Activated naive CD8-positive, alpha-beta T cell treated with anti-CD3 and anti-CD28 coated beads, Interleukin-2, amount 10 ng/mL, durations not matched to agents 7 days and 5 days (primary cell): ENCODE measurements at places on chromosomes 11 and 22.

DNA sequence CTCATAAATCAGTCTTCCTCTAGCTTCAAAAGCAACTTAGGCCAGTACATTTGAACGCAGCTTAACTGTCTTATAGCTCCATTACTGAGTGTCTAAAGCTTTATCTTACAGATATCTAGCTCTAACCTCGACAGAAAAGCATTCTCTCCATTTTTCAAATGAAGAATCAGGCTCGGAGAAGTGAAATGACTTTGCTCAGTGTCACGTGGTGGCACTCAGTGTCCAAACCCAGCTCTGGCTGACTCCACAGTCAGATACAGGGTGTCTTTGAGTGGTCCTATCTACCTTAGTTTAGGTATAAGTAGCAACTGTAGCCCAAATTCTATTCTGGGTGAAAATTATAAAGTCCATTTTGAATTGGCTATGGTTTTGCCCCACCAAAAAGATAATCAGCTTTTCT, 38.7 kb upstream of the CHST1 start:
- no peaks in the 10 kb centered on the region for H3K36me3 ChIP-seq
- H3K27me3 ChIP-seq: peaks cover 47% of the 10 kb centered on the region
- H3K27ac ChIP-seq: no peak overlapping the region
- DNase-seq: no peak
- H3K4me1 ChIP-seq: peaks cover 8% of the 10 kb centered on the region

GRCh38 chr22:50215297-50216054, 14.7 kb downstream of the SELENOO start:
- no peak for DNase-seq
- H3K4me1 ChIP-seq: peaks cover 4% of the 10 kb centered on the region
- no peaks in the 10 kb centered on the region for H3K27me3 ChIP-seq
- no peak overlapping the region for H3K4me3 ChIP-seq
- no peak overlapping the region for H3K27ac ChIP-seq

DNA sequence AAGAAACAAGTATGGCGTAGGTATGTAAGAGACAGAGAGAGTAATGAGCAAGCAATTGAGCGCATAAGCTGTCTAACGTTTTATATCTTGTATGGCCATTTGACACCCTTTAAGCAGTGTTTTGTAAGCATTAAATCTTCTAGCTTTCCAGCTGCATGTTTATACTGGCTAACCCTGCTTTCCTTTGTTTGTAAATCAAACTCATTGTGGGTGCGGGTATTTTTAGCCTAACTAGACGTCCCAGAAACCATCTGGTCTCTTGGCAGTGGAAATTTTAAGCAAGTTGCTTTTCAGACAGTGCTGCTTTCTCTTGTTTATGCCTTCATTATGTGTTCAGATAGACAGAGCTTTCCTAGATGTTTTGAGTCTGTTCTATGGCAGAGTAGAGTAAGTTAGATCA, 73.5 kb downstream of the RNF169 start:
- H3K4me3 ChIP-seq: no peak overlapping the region
- H3K27me3 ChIP-seq: no peaks in the 10 kb centered on the region
- no peak for DNase-seq
- no peak overlapping the region for H3K27ac ChIP-seq
- peaks cover 11% of the 10 kb centered on the region for H3K4me1 ChIP-seq
- peaks cover 82% of the 10 kb centered on the region for H3K36me3 ChIP-seq

DNA sequence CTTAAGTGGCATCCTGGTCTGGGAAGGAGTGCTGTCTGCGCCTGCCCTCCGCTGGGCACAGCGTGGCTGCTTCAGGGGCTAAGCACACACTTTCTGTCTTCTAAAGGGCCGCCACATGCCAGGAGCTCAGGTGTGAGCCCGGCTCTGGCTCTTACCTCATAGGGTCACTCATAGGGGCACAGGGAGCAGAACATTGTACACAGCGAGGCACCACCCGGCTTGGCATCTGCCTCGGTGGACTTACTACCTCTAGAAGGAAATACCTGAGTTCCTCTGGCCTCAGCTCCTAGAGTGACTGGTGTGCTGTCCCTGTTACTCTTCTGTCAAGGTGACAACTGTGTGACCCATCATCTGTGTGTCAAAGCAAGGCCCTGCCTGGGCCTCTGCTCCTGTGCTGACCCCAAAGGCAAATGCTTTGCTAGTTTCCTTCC, 13.4 kb downstream of the NEAT1 start:
- H3K4me3 ChIP-seq: no peak overlapping the region
- H3K27me3 ChIP-seq: no peaks in the 10 kb centered on the region
- H3K36me3 ChIP-seq: peaks cover 45% of the 10 kb centered on the region
- DNase-seq: no peak
- no peak overlapping the region for H3K27ac ChIP-seq

GRCh38 chr11:14237444-14237961, 121.5 kb downstream of the RRAS2 start:
- no peak overlapping the region for H3K4me3 ChIP-seq
- no peak overlapping the region for H3K27ac ChIP-seq
- no peaks in the 10 kb centered on the region for H3K4me1 ChIP-seq
- peaks cover 8% of the 10 kb centered on the region for H3K27me3 ChIP-seq

GRCh38 chr11:65590240-65590738, 5.3 kb downstream of the KCNK7 start:
- H3K4me1 ChIP-seq: peaks cover 29% of the 10 kb centered on the region
- peak overlapping the region; percentile 21 for H3K27ac ChIP-seq
- H3K4me3 ChIP-seq: no peak overlapping the region
- no peaks in the 10 kb centered on the region for H3K27me3 ChIP-seq
- DNase-seq: no peak

GRCh38 chr11:4763096-4763495, 6.6 kb downstream of the OR51F1 start:
- no peak for DNase-seq
- H3K4me3 ChIP-seq: no peak overlapping the region
- H3K36me3 ChIP-seq: no peaks in the 10 kb centered on the region

DNA sequence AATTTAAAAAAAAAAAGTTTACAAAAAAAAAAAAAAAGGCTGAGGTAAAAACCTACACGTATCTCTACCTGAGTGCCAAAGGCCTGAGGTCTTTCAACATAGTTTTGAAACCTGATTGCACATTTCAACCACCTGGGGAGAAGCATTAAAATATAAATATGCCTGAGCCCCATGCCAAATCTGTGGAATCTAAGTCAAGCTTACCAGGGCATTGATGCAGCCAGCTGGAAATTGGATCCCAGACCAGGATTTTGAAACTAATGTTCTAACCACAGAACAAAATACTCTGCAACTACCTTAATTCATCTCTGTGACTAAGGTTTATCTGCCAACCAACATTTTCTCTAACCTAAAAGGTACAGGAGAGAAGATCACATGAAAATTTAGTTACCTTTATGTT, 38.8 kb upstream of the CHRNA10 start:
- no peaks in the 10 kb centered on the region for H3K27me3 ChIP-seq
- no peak overlapping the region for H3K4me3 ChIP-seq
- DNase-seq: no peak
- peaks cover 2% of the 10 kb centered on the region for H3K4me1 ChIP-seq

DNA sequence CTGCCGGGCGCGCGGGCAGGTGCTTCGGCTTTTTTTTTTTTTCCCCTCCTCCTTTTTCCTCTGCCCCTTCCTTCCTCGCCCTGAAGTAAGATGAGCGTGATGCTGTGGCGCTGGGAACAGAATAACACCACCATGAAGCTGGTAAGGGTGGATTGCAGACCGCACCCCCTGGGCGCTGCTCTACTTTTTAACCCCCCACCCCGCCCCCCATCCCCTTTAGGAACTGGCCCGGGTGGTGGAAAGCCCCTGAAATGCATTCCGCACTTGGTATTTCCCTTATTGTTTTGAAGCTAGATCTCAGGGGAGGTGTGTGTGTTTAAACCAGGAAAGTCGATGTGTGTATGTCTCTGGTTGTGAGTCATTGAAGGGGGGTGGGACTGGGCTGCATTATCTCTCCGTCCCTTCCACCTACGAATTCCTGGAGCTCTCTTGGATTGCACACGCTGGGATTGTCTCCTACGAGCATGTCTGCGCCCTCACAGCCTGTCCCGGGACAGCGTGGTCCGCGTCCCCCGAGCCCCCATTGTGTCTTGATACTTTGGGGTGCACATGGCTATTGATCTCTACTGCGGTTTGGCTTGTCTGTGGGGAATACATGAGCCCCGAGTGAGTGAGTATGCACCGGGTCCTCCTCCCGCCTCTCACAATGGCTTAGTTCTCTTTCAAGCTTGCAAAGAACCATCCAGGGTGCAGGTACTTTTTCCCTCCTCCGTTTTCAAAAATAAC, 64.9 kb downstream of the NAV2 start:
- no peak for DNase-seq
- H3K27ac ChIP-seq: no peak overlapping the region
- no peaks in the 10 kb centered on the region for H3K36me3 ChIP-seq
- H3K4me3 ChIP-seq: peak overlapping the region; percentile 42
- peaks cover 3% of the 10 kb centered on the region for H3K4me1 ChIP-seq
- peaks cover 60% of the 10 kb centered on the region for H3K27me3 ChIP-seq

DNA sequence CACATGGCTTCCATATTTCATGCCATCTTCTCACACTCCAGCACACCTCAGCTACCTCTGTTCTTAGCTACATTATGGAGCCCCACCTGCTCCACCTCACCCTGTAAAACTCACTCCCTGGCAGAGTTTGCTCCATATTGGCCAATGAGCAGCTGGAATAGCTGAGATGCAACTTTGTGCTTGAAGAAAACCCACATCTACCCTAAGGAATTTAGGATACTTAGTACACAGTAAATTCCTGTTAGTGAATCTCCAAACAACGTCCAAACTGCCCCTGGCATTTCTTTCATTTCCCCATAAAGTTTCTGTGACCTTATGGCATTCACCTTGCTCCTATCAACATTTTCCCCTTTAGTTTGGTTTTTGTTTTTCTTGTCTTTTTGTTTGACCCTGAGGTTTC, 2.2 kb upstream of the VWCE start:
- peak overlapping the region; percentile 17 for H3K4me3 ChIP-seq
- peaks cover 37% of the 10 kb centered on the region for H3K4me1 ChIP-seq
- no peaks in the 10 kb centered on the region for H3K27me3 ChIP-seq
- peak overlapping the region; percentile 22 for H3K27ac ChIP-seq
- peaks cover 9% of the 10 kb centered on the region for H3K36me3 ChIP-seq
- DNase-seq: no peak

- H3K36me3 ChIP-seq: no peaks in the 10 kb centered on the region
- no peak overlapping the region for H3K4me3 ChIP-seq
- DNase-seq: no peak
- no peaks in the 10 kb centered on the region for H3K4me1 ChIP-seq
- no peaks in the 10 kb centered on the region for H3K27me3 ChIP-seq
- H3K27ac ChIP-seq: no peak overlapping the region
Observed at GRCh38 chr11:106276859-106277436, 199.5 kb downstream of the AASDHPPT start.

GRCh38 chr22:20587206-20587958, 80.0 kb downstream of the MED15 start:
- no peaks in the 10 kb centered on the region for H3K27me3 ChIP-seq
- no peak for DNase-seq
- H3K27ac ChIP-seq: no peak overlapping the region
- no peak overlapping the region for H3K4me3 ChIP-seq
- H3K36me3 ChIP-seq: no peaks in the 10 kb centered on the region

DNA sequence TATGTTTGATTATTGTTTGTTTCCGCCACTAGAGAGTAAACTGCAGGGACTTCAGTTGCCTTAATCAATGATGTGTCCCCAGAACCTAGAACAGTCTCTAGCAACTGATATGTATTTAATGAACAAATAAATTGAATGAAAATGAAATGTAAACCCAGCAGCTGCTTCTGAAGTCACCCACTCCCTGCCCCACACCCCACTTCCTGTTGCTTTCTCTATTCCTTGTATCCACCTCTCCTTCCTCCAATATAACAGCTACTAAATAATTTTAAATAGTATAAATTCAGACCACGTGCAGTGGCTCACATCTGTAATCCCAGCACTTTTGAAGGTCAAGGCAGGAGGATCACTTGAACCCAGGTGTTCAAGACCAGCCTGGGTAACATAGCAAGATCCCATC, 15.8 kb downstream of the MYH9 start:
- peak overlapping the region; percentile 91 for H3K4me3 ChIP-seq
- H3K4me1 ChIP-seq: peaks cover 86% of the 10 kb centered on the region
- DNase-seq: no peak
- no peaks in the 10 kb centered on the region for H3K27me3 ChIP-seq
- peak overlapping the region; percentile 96 for H3K27ac ChIP-seq
- H3K36me3 ChIP-seq: peaks cover 38% of the 10 kb centered on the region

DNA sequence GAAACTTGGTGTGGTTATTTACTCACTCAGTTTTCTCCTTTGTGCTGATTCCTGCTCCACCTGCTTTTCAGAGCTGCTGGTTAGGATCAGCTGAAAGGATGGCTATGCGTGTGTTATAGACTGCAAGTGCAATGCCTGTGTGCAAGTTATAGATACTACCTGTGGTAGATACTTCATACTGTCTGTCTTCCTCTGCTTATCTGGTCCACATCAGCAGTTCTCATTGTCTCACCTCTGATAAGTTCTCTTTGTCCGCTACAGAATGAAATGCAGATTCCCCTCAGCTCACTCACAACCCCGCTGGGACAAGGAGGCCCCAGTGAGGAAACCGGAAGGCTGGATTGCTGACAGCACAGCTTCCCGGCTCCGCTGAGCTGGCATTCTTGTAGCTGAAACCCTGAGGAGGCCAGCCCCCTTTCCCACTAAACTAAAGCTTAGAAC, 37.5 kb upstream of the LYVE1 start:
- no peak overlapping the region for H3K4me3 ChIP-seq
- H3K36me3 ChIP-seq: no peaks in the 10 kb centered on the region
- peaks cover 10% of the 10 kb centered on the region for H3K4me1 ChIP-seq
- no peak for DNase-seq
